ENCODE measurements at places on chromosomes 7 and 10.

- peak; percentile 86 for DNase-seq
Measured at GRCh38 chr10:62264702-62265436, 3.8 kb downstream of the RTKN2 start.

DNA sequence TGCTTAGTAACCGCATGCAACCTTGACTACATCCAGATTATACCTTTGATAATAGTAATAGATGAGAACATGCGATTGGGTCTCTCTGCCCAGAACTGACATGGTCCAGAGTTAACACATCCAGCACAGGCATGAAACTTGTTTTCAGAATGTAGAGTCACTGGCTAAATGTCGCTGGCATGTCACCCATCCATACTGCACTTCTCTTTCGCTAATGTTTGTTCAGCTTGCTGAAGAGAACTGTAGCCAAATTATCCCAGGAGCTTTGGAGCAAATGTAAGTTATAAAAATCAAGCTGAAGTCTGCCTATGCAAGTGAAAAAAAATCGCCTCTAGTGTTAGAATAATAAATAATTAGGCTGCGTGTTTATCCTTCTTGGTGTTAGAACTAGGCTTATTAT, 98.2 kb downstream of the PRTFDC1 start:
- DNase-seq, result no peak

DNA sequence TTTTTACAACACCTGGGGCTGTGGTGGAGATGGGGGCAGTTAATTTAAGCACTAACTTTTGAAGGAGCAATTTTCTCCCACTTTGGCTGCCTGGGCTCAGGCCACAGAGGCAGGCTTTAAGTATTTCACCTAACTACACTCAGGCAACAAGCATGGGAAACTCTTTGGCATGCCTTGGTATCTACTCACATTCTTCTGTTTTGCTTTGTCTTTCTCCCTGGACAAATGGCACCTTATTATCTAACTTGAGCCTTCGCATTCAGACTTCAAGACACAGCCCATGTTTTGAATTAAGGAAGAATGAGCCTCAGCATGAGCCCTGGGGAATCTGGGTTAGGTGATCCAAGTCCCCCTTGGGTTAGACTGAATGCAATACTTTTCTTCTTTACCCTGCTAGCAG, 31.8 kb upstream of the BMPER start:
- DNase-seq, result peak; percentile 35

GRCh38 chr10:104103956-104104355, 18.0 kb upstream of the SFR1 start:
- DNase-seq, result no peak

GRCh38 chr10:77274046-77274795, 363.4 kb downstream of the KCNMA1 start:
- no peak for DNase-seq

- DNase-seq, result no peak
Measured at GRCh38 chr7:25179325-25179724, 49.0 kb downstream of the NPVF start.

DNA sequence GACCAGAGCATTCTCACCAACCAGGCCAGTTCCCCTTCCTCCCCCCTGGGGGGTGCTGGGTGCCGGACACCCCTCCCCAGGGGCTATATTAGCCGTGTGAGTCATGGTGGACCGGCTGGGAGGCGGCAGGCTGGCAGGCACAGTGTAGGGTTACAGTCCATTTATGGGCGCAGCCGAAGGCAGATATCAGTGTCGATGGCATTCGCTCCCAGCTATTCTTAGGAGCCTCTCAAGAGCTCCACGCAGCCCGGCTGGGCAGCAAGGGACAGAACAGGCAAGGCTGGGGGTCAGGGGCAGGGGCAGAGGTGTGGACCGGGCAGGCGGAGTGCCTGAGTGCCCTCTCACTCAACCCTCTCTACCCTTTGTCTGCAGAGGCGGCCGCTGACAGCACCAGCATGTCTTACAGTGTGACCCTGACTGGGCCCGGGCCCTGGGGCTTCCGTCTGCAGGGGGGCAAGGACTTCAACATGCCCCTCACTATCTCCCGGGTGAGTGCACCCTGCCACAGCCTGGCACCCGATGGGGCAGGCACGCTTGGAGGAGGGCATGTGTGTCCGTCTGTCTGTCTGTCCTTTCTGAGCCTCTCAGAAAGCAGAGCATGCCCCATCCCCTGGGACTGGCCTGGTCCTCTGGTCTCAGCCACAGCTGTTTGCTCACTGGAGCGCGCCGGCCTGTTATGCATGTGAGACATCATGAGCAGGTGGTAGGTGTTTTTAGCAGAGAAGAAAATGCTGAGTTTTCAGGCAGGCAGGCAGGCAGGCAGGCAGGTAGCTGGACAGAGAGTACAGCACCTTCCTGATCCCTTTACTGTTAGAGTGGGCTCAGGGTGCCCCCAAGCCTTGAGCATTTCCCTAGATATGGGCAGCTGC, at the start of gene LDB3:
Gene LDB3 (plus strand): TSS at position 215 of the 869 bp plus-strand sequence. CDS start 181 bp downstream, at position 396.
- DNase-seq, result no peak

DNA sequence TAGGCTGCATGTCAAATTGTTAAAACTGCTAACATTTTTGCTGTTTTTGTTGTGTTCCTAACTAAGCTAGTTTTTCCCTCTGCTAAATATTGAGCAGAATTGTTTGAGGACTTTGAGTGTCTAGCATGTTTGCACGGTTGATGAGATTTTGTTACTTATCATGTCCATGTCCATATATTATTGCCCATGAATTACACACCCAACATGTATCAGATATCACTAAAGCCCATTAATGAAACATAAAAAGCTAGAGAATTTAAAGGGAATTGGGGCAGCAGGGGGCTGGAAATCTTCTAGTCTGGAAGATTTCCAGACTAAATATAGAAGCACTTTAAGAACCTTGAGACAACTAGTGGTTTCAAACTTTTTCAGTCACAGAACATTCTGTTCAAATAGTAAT, 197.7 kb downstream of the SNX10 start:
- no peak for DNase-seq

DNA sequence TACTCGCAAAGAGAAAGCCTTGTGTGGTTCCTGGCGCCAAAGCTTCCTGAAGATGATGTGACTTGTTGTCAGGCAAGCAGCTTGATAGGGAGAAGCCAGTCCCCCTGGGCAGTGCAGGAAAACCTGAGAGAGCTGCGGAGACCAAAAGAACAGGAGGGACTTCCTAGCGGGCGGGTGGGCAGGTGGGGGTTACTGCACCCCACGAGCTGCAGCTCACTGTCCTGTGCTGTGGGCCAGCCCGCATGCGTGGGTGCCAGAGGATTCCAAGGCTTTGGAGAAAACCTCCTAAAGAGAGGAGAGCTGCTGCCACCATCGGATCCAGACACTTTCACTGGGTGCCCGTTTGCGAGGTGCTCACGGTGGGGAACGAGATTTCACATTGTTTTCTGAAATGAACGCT, 145.1 kb downstream of the ACTR3B start:
- DNase-seq, result no peak

GRCh38 chr10:32041290-32042028, 14.8 kb downstream of the KIF5B start:
- DNase-seq, result no peak

GRCh38 chr10:60270426-60270825, 119.2 kb downstream of the ANK3 start:
- DNase-seq, result no peak

GRCh38 chr10:52221923-52222322, 92.2 kb upstream of the DKK1 start:
- DNase-seq, result no peak

GRCh38 chr7:80659120-80660055, 20.9 kb downstream of the CD36 start:
- peak; percentile 44 for DNase-seq

- no peak for DNase-seq
Measured at GRCh38 chr10:106570268-106570667, 594.2 kb downstream of the SORCS1 start.

DNA sequence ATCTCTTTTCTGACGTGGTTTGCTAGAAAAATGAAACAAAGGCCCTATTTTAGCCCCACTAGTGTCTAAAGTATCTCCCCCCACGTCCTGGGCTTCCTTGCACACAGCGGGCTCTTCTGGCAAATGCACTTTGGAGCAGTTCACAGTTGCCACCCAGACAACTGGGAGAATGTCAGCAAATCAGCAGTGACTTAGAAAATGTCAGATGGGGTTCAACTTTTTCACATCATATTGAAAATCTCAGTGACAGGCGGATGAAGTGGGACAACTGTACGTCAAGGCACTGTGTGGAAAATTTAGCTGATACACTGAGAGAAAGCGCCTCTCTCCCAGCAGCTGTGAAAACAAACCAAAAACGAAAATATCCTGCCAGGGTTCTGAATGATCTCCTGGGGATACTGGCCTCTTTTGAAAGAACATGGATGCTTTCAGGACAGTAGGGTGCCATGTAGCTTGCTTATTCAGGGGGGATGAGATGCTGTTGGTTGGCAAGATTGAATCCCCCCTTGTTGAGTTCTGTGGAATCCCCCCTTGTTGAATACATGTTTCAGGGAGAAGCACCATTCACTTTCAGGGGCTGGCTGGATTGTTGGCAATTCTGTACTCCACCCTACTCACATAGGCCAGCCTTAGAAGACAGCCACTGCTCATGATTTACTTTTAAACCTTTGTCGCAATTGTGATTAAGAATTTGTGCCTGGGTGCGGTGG, 372.8 kb upstream of the CELF2 start:
- no peak for DNase-seq

GRCh38 chr10:113680190-113681111, 739 bp downstream of the CASP7 start:
- peak; percentile 47 for DNase-seq

DNA sequence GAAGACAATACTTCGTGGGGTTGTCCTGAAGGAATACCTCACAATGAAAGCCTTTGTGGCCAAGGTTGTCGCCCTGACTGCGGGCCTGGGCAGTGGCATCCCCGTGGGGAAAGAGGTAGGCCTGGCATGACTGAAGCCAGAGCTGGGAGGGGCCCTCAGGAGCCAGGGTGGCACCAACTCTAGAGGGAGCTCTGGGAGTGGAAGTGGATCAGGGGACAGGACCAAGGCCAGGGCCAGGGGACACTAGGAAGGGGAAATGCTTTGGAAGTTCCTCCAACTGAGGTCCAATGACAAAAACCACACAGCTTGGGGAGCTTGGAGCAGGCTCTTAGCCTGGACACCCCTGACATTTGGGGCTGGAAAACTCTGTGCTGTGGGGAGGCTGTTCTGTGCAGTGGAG, 5.8 kb downstream of the CLCN1 start:
- no peak for DNase-seq

- DNase-seq, result no peak
Measured at GRCh38 chr10:11379771-11380170, 231.7 kb downstream of the USP6NL start.

DNA sequence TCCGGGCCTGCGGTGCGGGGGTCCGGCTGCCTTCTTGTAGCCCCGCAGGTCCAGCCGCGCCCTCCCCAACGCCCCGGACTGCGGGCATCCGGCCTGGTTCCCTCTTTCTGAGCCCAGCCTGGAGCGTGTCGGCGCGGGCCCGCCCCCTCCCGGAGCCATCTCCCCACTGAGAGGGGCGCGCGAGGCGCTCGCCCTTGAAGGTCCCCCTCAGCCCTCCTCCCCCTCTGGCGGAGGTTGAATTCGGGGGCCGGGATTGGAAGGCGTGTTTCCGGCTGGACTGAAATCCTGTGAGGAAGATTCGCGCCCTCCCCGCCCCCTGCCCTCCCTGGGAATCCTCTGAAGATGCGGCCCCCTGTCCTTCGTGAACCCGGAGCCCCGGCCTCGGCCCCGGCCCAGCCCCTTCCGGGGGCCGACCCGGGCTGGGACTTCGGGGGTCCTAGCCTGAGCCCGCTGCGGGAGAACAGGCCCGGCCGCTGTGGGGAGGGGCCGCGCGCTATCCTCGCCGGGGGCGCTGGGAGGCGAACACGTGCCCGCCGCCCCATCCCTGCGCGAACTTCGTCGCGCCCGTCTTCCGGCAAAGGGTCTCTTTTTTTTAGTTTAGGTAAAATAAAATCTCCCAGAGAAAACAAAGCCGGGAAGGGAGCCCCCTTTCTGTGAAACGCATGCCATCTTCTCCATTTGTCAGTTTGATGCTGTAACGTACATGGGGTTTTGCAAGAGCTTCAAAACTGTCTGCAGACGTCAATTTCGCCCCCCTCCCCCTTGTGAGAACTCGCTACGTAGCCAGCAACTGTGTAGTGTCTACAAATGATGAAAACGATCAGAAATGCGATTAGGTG, 636 bp downstream of the PDCD4 start:
- peak; percentile 87 for DNase-seq

DNA sequence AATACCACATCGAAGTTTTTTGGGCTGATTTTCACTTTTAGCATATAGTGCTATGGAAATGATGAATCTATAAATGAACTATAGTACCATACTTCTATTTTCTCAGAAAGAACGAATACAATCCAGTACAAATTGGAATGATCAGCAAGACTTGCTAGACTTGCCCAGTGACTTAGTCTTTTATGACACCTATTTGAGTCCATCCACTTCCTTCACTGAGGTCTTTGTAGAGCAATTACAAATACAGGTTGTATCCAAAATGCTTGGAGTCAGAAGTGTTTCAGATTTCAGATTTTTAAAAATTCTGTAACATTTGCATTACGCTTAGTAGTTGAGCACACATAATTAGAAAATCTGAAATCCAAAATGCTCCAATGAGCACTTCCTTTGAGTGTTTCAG, 104.3 kb downstream of the NRBF2 start:
- no peak for DNase-seq

- no peak for DNase-seq
Measured at GRCh38 chr10:49383853-49384252, 12.0 kb downstream of the DRGX start.

DNA sequence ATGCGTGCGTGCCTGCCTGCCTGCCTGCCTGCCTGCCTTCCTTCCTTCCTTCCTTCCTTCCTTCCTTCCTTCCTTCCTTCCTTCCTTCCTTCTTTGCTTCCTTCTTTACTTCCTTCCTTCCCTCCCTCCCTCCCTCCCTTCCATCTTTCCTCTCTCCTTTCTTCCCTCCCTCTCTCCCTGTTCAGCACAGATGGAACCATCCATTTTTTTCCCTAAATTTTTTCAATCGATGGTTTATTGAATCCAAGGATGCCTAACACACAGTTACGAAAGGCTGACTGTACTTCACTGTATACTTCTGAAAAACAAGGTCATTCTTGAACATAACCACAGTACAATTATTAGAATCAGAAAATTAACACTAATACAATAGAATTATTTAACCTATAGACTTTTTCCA, 53.8 kb downstream of the ABCA13 start:
- DNase-seq, result no peak

GRCh38 chr10:126684171-126684745, 13.8 kb upstream of the C10orf90 start:
- no peak for DNase-seq

GRCh38 chr10:8455181-8455580, 400.7 kb downstream of the GATA3 start:
- DNase-seq, result no peak

GRCh38 chr10:119221201-119221600, 13.8 kb downstream of the GRK5 start:
- no peak for DNase-seq

GRCh38 chr7:98387544-98388226, 13.2 kb downstream of the BAIAP2L1 start:
- DNase-seq, result no peak

All from GM23338 (cell line).